ENCODE measurements at places on chromosomes 7 and 10.

- no peak for DNase-seq
Observed at GRCh38 chr7:137169282-137169698, 174.2 kb downstream of the PTN start.

DNA sequence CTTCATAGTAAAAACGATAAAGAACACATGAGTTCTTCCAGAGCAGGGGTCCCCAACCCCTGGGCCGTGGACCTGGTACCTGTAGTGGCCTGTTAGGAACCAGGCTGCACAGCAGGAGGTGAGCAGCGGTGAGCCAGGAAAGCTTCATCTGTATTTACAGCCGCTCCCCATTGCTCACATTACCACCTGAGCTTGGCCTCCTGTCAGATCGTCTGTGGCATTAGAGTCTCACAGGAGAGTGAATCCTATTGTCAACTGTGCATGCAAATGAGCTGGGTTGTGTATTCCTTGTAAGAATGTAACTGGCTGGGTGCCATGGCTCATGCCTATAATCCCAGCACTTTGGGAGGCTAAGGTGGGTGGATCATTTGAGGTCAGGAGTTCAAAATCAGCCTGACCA, 229.5 kb downstream of the CNTNAP2 start:
- DNase-seq, result no peak

DNA sequence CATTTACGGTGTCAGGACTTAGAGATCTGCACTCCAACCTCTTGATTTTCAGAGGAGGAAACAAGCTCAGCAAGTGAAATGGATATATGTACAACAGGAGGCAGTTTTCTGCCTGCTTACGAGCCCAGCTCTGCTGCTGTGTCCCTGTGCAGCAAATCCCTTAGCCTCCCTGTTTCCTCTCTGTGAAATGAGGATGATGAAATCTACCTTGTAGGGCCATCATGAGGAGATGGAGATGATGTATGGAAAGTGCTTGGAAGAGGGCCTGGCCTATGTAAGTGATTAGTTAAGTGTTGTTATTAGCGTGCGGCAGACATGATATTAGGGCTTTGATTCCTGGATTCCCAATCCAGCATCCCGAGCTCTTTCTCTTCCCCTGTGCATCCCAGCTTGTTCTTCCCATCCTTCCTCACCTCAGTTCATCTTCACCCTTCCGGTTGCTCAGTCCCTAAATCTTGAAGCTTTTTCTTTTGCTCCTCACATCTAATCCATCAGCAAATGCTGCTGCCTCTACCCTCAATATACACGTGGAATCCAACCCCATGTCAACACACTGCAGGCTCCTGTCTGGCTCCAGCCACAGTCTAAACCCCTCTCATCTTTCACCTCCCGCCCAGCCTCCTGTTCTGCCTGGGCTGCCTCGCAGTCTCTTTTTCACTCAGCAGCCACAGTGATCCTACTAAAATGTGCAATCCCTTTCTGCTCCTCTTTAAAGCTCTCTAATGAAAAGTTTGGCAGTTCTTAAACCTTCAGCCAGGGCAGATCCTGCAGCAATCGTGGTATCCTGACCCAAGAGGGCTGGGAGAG, 113.8 kb downstream of the MARCHF5 start:
- DNase-seq, result no peak

DNA sequence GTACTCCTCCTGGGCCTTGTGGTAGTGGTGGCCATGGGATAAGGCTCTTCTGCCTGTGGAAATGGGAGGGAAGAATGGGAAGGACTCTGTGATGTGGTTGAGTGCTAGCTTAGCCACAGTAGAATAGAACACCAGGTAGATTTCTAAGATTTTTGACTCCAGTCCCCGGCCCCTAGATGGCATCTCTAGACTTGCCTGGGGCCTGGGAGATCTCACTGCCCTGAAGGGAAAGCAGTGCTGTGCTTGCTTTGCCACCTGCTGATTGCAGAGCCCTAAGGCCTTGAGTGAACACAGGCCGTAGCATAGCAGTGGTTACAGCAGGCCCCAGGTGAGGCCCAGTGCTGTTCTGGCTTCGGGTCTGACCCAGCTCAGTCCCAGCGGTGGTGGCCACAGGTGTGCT, 252.0 kb downstream of the TCF7L2 start:
- no peak for DNase-seq

DNA sequence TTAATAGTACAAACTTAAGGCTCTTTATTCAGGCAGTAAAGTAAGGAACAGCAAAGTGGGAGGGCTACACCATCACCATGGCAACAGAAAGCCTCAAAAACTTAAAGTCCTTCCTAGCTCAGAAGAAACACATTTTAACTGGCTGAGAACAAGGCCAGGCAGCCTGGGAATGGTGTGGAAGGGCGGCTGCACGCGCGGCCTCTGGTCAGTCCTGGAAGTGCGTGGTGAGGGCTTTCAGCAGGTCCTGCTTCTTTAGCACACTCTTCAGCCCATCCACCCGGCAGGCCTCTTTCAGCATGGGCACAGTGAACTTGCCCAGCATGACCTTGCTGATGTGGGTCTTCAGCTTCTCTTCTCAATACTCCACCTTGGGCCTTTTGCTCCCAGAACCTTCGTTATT, 133.0 kb downstream of the CYP26A1 start:
- no peak for DNase-seq

GRCh38 chr10:124066126-124066700, 27.2 kb downstream of the CHST15 start:
- no peak for DNase-seq

- no peak for DNase-seq
Observed at GRCh38 chr7:74412603-74413002, 41.1 kb upstream of the GTF2IRD1 start.

GRCh38 chr7:7321681-7322080, 139.3 kb downstream of the C1GALT1 start:
- peak; percentile 35 for DNase-seq

DNA sequence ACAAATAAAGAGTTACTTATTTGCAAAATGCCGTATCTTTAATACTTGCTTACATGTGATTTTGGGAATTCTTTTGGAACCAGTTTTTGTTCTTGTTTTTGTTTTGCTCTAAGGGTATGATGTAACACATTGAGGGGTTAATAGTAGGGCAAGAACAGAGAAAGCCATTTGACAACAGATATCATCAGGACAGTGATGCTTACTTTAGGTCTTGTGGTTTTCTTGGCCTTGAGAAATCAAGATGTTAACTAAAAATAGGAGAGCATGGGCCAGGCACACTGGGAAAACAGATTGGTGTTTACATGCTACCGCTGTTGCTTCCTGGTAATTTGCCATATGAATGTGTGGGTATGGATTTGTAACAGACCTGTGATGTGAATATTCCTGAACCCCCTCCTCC, 3.7 kb downstream of the SAMD8 start:
- no peak for DNase-seq

GRCh38 chr7:154837087-154837486, 165.8 kb downstream of the PAXIP1 start:
- DNase-seq, result no peak

DNA sequence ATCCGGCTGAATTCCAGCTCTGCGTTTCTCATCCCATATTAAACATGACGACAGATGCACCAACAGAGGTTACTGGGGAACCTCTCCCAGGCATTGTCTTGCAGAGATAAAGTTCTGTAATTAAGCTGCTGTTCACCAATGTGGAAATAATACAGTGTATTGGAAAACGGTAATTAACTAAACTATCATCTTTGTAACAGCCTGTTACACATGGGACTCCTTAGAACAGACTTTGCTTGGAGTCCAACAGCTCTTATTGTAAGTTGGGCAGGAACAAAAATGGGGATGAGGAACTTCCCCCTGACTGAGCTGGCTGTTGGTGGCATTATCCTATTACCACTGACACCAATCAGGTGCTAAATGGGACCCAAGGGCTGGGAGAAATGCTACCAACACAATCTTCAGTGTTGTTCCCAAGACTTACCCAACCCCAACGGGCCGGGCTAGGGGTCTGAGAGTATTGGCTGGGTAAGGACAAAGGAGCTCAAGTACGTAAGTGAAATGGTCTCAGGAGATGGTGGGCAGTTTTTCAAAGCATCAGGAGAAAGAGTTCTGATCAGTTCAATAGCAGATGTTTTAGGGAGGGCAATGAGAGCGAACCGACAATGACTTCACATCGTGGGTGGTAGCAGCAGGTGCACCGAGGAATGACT, 759.4 kb downstream of the GRID1 start:
- DNase-seq, result no peak

- DNase-seq, result no peak
Observed at GRCh38 chr10:102235598-102235920, 5.8 kb downstream of the PITX3 start.

GRCh38 chr10:18651324-18652007, at the start of gene NSUN6:
Gene NSUN6 (minus strand): TSS chr10:18651587. CDS start chr10:18651203, 384 bp downstream.
- DNase-seq, result peak; percentile 92

- DNase-seq, result peak; percentile 72
Observed at GRCh38 chr7:151315038-151315655, 26.5 kb upstream of the NUB1 start.

DNA sequence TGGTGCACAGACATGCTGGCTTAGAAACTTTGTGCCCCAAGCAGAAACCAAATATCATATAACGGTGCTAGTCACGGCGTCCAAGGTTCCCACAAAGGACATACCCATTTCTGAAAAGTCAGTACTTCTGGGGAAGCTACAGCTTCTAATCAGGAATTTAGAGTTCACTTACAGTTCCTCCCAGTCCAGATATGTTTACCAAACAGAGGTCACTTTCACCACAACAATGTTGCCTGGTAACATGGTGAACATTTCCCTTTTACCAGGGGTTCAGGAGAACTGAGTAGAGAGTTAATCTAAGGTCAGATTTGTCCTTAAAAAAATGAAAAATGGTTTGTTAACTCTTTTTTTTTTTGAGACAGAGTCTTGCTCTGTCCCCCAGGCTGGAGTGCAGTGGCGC, 265.9 kb upstream of the MKLN1 start:
- DNase-seq, result no peak

DNA sequence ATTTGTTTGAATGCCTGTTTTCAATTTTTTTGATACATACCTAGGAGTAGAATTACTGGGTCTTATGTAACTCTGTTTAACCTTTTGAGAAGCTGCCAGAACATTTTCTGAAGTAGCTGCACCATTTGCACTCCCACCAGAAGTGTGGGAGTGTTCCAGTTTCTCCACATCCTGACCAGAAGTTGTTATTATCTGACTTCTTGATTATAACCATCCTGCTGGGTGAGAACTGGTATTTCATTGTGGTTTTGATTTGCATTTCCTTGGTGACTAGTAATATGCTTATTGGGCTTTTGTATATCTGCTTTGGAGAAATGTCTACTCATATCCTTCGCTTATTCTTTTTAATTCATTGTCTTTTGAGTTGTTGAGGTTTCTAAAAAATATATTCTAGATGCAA, 117.2 kb upstream of the GLCCI1 start:
- DNase-seq, result no peak

DNA sequence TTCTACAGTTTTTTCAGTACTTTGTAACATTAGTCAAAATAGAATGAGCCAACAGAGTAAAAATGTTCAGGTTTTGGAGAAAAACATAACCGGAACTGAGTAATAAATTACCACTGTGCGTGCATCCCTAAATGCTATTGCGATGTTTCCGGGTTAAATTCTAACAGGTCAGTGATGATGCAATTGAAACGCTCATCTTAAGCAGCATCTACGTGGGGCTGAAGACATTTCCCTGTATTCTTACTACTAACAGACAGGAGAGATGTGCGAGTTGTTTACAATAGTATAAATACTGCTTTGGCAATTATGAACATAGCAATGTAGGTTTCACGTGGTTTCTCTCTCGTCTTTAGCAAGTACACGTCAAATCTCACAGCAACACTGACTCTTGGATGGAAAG, 149.4 kb downstream of the USP6NL start:
- no peak for DNase-seq

- DNase-seq, result no peak
Observed at GRCh38 chr10:131889755-131890154, 11.1 kb upstream of the PPP2R2D start.

GRCh38 chr7:22843681-22844309, 21.1 kb upstream of the TOMM7 start:
- DNase-seq, result no peak

GRCh38 chr10:133144771-133145170, 15.2 kb upstream of the KNDC1 start:
- no peak for DNase-seq

DNA sequence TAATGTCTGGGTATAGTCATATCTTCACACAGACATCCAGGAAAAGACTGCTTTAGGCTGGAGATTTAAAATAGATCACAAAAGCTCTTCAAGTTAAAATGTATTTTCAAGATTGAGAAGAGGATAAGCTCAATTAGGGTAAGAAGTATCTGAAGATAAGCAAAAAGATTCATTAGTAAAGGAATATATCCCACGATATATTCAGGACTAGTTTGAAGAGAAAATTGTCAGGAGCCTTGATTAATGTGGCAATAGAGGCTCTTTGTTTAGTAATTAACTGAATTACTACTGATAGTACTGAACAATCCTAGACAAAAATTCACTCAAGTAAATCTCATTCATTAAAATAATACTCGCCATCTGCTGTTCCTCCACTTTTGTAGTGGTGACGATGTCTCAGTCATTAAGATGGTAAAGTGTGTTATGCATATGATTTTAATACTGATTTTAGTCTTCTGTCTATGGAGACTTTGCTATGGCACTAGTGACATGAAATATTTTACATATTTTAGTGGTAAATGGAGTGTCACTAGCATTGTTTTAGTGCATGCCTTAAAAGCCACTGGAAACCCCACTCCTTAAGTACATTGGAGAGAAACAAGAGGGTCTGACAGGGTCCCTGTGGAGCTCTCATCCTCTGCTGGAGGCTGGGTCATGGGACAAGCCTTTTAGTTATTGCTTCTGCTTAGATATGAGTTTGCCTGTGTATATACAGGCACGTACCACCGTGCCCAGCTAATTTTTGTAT, 32.8 kb downstream of the INPP5F start:
- no peak for DNase-seq

DNA sequence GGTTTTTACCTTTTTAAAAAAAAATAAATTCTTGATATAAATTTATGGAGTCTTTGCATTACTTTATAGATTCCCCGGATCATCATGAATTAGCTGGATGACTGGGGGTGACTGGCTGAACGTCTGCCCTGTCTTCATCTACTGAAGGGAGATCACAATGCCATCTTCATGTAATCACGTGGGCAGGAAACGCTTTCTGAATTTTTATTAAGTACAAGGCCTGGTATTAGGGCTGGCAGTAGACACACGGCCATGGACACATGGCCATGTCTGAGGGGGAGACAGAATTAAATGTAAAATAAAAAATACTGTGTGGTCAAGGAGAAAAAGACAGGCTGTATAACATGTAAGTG, 111.2 kb downstream of the VIPR2 start:
- no peak for DNase-seq

DNA sequence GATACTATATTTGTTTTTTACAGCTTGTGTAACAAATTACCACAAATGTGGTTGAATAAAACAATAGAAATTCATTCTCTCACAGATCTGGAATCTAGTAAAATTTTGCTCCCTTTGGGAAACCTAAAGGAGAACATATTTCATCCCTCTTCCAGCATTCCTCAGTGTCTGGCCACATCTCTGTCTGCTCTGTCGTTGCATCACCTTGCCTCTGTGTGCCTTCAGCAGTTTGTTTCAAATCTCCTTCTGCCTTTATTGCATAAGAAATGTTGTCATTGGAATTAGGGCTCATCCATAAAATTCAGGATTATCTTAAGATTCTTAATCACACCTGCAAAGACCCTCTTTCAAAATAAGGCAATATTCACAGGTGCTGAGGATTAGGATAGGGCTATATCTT, 14.5 kb downstream of the OR2A14 start:
- no peak for DNase-seq

All from naive B cell (primary cell).